Mesothelial cell of epicardium (in vitro differentiated cells): ENCODE measurements at places on chromosomes 5 and 9.

- no peaks in the 10 kb centered on the region for H3K36me3 ChIP-seq
- no peak overlapping the region for H3K4me3 ChIP-seq
- H3K27ac ChIP-seq, result no peak overlapping the region
- DNase-seq, result no peak
- H3K4me1 ChIP-seq, result peaks cover 33% of the 10 kb centered on the region
Measured at GRCh38 chr5:178546675-178547033, 43.5 kb downstream of the COL23A1 start.

DNA sequence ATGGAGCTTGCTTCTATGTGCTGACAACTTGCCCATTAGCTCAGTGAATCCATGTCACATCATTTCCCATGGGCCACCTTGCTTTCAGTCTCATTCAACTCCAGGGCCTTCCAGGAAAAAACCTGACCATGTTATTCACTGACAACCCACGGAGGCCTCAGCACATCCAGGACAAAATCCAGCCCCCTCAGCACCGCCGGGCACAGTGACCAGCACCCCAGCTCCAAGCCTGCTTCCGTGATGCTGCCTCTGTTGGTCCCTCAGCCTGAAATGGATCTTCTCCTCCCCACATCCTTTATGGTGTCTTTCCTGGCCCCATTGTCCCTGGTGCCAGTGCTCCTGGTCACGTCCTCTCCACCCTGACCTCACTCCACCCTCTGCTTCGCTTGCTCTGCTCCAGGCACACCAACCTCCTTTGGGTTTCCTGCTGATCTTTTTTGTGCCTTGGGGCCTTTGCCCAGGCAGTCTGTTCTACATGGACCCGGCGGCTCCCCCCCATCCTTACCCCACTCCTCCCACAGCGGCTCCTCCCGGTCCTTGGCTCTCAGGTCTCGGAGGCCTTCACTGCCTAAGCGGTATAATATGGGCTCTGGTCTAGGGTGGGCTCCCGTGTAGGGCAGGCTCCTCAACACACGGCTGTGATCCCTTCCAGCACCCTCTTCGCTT, 25.0 kb downstream of the ANKS6 start:
- no peak overlapping the region for H3K4me3 ChIP-seq
- no peaks in the 10 kb centered on the region for H3K27me3 ChIP-seq
- H3K27ac ChIP-seq, result no peak overlapping the region

DNA sequence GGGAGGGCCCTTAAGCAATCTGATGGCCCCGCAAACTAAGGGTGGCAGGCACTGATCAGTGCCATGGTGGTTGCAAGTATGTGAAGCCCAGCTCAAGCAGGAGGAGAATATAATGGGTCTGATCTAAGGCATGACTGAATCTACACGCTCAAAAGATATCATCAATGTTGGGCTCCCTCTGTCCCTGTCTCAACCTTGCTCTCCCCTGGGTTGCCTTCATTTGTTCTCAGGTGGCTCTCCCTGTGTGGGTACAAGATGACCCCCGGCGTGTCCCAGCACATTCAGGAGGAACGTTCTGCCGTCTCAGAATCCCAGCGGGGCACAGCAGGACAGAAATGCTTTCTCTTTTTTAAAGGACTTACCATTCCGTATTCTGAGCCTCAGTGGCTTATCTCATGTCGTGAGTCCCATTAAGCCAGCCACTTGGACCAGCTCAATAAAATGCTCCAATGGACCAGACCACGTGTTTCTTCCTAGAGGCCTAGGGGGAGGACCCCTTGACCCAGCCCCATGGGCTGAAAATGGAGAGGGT, 12.0 kb upstream of the RNF130 start:
- DNase-seq, result no peak
- no peaks in the 10 kb centered on the region for H3K36me3 ChIP-seq
- H3K27ac ChIP-seq, result peak overlapping the region; percentile 25
- no peak overlapping the region for H3K4me3 ChIP-seq

- no peak overlapping the region for H3K27ac ChIP-seq
Measured at GRCh38 chr5:24059006-24059405, 551.6 kb downstream of the PRDM9 start.

DNA sequence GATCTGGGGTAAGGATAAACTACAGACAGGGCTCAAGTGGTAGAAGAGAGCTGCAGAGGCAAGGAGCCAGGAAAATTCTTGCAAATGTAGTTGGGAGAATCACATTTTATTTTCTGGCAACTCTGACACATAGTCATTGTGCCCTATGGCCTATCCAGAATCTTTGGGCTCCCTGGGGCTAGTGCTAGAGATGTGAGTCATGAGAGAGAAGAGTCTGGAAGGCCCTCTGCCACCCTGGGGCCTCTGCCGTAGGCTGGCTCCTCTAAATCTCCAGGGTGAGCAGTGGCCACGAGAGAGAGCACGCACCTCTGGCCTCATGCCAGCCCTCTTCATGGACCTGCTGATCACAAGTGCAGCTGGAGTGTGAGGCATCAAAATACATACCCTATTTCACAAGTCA, 74.3 kb upstream of the SSBP2 start:
- H3K36me3 ChIP-seq, result no peaks in the 10 kb centered on the region
- no peaks in the 10 kb centered on the region for H3K27me3 ChIP-seq
- H3K4me1 ChIP-seq, result peaks cover 15% of the 10 kb centered on the region
- no peak for DNase-seq
- H3K27ac ChIP-seq, result no peak overlapping the region

- H3K27me3 ChIP-seq, result no peaks in the 10 kb centered on the region
- DNase-seq, result no peak
Measured at GRCh38 chr5:76604838-76605237, 18.4 kb downstream of the F2RL2 start.

DNA sequence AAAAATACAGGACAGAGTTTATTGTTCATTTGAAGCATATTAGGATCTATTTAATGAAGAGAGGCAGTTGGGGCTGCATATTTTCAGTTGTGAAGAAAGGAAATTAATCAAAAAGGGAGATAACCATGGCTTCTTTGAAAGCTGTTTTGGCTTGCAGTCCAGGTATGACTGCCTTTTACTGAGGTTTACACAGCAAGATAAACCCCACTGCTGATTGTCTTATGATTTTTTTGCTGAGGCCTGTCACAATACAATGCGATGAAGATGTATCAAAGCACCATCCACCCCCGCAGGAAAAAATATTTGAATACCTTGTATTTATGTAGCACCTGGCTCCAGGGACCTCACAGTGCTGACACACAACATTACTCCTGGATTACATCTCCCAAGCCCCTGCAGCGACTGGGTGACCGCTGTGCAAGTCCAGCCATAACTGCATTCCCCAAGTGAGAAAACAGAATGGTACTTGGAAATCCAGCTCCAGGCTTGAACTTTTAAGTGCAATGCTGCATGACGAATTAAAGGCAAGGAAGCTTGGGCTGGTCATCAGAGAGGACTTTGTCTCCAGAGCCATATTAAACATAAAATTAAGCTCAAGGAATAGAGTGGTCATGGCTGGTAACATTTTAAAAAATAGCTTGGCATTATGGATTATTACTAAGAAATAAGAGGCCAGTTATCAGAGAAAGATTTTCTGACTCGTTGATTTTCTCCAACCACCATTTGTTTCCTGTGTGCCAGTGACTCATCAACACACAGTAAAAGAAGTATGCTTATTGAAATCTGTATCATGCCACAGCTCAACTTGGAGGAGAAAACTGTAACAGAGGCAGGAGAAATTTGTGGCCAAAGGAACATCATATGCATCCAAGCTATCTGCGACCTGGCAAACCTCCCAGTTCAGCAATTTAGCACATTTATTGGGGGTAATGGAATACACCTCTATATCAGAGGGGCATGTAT, 374.2 kb downstream of the MAN2A1 start:
- peaks cover 44% of the 10 kb centered on the region for H3K27me3 ChIP-seq
- H3K36me3 ChIP-seq, result peaks cover 7% of the 10 kb centered on the region
- H3K4me1 ChIP-seq, result peaks cover 17% of the 10 kb centered on the region
- no peak overlapping the region for H3K4me3 ChIP-seq

- peaks cover 13% of the 10 kb centered on the region for H3K36me3 ChIP-seq
- H3K27ac ChIP-seq, result no peak overlapping the region
- no peak overlapping the region for H3K4me3 ChIP-seq
- peaks cover 1% of the 10 kb centered on the region for H3K4me1 ChIP-seq
- no peak for DNase-seq
Measured at GRCh38 chr5:143200781-143201398, 202.6 kb downstream of the NR3C1 start.

GRCh38 chr5:174900240-174900865, 176.0 kb downstream of the MSX2 start:
- DNase-seq, result no peak
- H3K4me3 ChIP-seq, result no peak overlapping the region
- H3K36me3 ChIP-seq, result no peaks in the 10 kb centered on the region
- peak overlapping the region; percentile 15 for H3K27ac ChIP-seq

DNA sequence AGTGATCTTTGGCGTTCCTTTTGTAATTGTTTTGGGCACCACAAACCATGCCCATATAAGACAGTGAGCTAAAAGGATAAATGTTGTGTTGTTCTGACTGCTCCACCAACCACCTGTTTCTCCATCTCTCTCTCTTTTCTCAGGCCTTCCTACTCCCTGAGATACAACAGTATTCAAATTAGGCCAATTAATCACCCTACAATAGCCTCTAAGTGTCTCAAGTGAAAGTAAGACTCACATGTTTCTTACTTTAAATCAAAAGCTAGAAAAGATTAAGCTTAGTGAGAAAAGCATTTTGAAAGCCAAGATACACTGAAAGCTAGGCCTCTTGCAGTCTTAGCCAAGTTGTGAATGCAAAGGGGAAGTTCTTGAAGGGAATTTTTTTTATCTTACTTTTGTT, 268.8 kb upstream of the NREP start:
- H3K27me3 ChIP-seq, result no peaks in the 10 kb centered on the region
- peaks cover 2% of the 10 kb centered on the region for H3K4me1 ChIP-seq
- H3K36me3 ChIP-seq, result no peaks in the 10 kb centered on the region
- H3K27ac ChIP-seq, result no peak overlapping the region
- no peak overlapping the region for H3K4me3 ChIP-seq

- no peaks in the 10 kb centered on the region for H3K4me1 ChIP-seq
- H3K27ac ChIP-seq, result no peak overlapping the region
- no peak for DNase-seq
- no peak overlapping the region for H3K4me3 ChIP-seq
- H3K36me3 ChIP-seq, result peaks cover 59% of the 10 kb centered on the region
- no peaks in the 10 kb centered on the region for H3K27me3 ChIP-seq
Measured at GRCh38 chr5:55377810-55378209, 70.0 kb downstream of the MTREX start.

- H3K27me3 ChIP-seq, result no peaks in the 10 kb centered on the region
- H3K4me1 ChIP-seq, result peaks cover 41% of the 10 kb centered on the region
- DNase-seq, result no peak
- no peak overlapping the region for H3K4me3 ChIP-seq
- H3K36me3 ChIP-seq, result no peaks in the 10 kb centered on the region
Measured at GRCh38 chr9:99109522-99109921, 4.6 kb downstream of the TGFBR1 start.

DNA sequence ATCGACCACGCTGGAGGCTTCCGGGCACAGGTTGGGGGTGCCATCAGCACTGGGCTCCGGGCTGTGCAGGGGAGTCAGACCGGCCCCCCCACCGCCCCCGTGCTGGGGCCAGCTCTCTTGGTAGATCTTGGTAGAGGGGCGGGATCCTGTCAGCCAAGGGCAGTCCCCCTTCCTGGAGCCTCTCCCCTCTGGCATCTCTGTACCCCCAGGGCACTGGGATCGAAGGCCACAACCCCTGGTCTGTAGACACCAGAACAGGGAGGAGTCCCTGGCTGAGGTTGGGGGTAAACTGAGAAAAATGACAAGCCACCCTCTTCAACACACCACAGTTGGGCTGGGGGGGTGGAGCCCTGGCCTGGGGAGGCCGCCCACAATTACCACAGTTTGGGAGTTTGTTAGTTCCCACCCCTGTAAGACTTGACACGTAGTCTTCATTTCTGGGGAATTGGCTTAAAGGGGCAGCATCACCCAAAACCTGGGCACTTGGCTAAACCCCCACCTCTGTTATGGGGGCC, 882 bp downstream of the CERCAM start:
- H3K27ac ChIP-seq, result no peak overlapping the region
- H3K4me1 ChIP-seq, result peaks cover 18% of the 10 kb centered on the region
- peak overlapping the region; percentile 80 for H3K4me3 ChIP-seq
- H3K36me3 ChIP-seq, result peaks cover 10% of the 10 kb centered on the region

GRCh38 chr9:105445203-105445881, 2.5 kb upstream of the FSD1L start:
- H3K27me3 ChIP-seq, result no peaks in the 10 kb centered on the region
- peaks cover 25% of the 10 kb centered on the region for H3K4me1 ChIP-seq
- H3K36me3 ChIP-seq, result no peaks in the 10 kb centered on the region
- H3K4me3 ChIP-seq, result no peak overlapping the region
- DNase-seq, result no peak

GRCh38 chr9:134655586-134656333, 14.2 kb downstream of the COL5A1 start:
- peaks cover 3% of the 10 kb centered on the region for H3K36me3 ChIP-seq
- no peak for DNase-seq
- H3K4me1 ChIP-seq, result peaks cover 30% of the 10 kb centered on the region
- H3K27me3 ChIP-seq, result no peaks in the 10 kb centered on the region
- no peak overlapping the region for H3K4me3 ChIP-seq
- H3K27ac ChIP-seq, result no peak overlapping the region

- H3K4me1 ChIP-seq, result peaks cover 8% of the 10 kb centered on the region
- no peak for DNase-seq
- H3K27me3 ChIP-seq, result no peaks in the 10 kb centered on the region
- H3K4me3 ChIP-seq, result no peak overlapping the region
- H3K27ac ChIP-seq, result no peak overlapping the region
Measured at GRCh38 chr9:105865285-105865684, 170.9 kb downstream of the TMEM38B start.

- no peaks in the 10 kb centered on the region for H3K36me3 ChIP-seq
- peaks cover 2% of the 10 kb centered on the region for H3K27me3 ChIP-seq
- H3K27ac ChIP-seq, result no peak overlapping the region
Measured at GRCh38 chr5:140575309-140575708, 10.7 kb downstream of the SLC35A4 start.

GRCh38 chr9:91036356-91036755, 234.7 kb downstream of the SYK start:
- H3K4me3 ChIP-seq, result no peak overlapping the region
- no peak for DNase-seq
- peaks cover 11% of the 10 kb centered on the region for H3K4me1 ChIP-seq
- H3K36me3 ChIP-seq, result no peaks in the 10 kb centered on the region
- H3K27me3 ChIP-seq, result peaks cover 6% of the 10 kb centered on the region
- no peak overlapping the region for H3K27ac ChIP-seq

GRCh38 chr5:1745123-1745795, 54.4 kb downstream of the MRPL36 start:
- H3K36me3 ChIP-seq, result peaks cover 7% of the 10 kb centered on the region
- no peak overlapping the region for H3K4me3 ChIP-seq
- no peak for DNase-seq
- no peak overlapping the region for H3K27ac ChIP-seq
- peaks cover 4% of the 10 kb centered on the region for H3K4me1 ChIP-seq

GRCh38 chr5:867300-867870, 16.6 kb upstream of the ZDHHC11 start:
- no peaks in the 10 kb centered on the region for H3K27me3 ChIP-seq
- H3K36me3 ChIP-seq, result peaks cover 39% of the 10 kb centered on the region
- H3K4me1 ChIP-seq, result no peaks in the 10 kb centered on the region
- H3K27ac ChIP-seq, result no peak overlapping the region
- no peak overlapping the region for H3K4me3 ChIP-seq
